Natural killer cell (primary cell): ENCODE measurements at places on chromosomes 2 and 18. TPM values are rescaled to one million over a fixed set of nuclear protein-coding genes. Genes with fewer than 3 reads are reported as not detected.

Gene UGT1A6
- not detected for total RNA-seq

Gene COL5A2
- total RNA-seq = 0.38 TPM

Gene RFX8
- total RNA-seq = not detected

DNA sequence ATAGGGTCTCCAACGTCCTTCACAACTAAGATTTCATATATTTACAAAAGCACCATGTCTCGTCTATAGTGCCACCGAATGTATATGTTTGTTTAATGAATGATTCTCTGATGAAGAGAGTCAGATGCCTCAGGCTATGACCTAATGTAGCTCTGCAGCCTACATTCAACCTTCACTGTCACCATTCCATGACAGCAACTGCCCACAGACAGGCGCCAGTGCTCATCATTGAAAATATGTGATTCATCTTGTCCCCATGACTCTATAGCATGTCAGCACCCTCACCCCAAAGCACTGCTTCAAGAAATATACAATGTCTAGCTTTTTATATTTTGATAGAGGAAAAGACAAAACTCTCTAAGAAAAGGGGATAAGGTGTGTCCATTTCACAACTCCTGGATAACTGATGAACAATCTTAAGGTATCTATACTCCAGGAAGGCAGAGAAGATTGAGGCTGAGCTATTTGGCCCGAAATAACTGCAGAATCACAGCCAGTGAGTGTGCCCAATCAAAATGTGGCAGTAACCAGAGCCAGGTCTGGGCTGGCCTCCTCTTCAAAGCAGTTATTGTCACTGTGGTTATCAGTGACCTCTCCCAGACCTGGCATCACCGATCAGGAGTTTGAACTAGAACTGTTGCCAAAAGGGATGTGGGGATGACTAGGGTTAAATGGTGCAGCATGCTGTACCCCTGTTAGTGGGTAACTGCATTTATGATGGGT is 246.6 kb downstream of the SETBP1 start:
- no peaks in the 10 kb centered on the region for H3K36me3 ChIP-seq
- H3K27me3 ChIP-seq = no peaks in the 10 kb centered on the region
- no peak overlapping the region for H3K4me3 ChIP-seq
- no peaks in the 10 kb centered on the region for H3K4me1 ChIP-seq
